Left cardiac atrium (tissue), 4 donors: ENCODE measurements at places on chromosomes 3 and 15.

DNA sequence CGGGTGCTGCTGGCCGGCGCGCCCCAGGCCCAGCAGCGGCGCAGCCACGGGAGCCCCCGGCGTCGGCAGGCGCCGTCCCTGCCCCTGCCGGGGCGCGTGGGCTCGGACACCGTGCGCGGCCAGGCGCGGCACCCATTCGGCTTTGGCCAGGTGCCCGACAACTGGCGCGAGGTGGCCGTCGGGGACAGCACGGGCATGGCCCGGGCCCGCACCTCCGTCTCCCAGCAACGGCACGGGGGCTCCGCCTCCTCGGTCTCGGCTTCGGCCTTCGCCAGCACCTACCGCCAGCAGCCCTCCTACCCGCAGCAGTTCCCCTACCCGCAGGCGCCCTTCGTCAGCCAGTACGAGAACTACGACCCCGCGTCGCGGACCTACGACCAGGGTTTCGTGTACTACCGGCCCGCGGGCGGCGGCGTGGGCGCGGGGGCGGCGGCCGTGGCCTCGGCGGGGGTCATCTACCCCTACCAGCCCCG, 777 bp downstream of the LOXL1 start:
- DNase-seq: peak; percentile 67

DNA sequence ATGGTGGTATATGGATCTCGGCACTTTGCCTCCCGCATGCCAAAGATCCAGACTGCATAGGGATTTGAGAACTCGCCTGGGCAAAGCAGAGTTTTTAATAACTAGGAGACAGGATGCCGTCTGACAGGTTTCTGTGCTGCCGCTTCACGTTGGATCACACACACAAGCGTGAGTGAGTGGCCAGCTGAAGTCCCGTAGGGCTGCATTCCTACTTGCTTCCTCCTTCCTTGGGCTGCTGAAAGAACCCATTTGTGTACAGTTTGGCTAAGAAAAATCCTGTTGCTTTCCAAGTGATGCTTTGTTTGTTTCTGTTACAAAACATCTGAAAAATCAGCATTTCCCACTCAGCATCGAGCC, 604.3 kb upstream of the CFAP20DC start:
- no peak for DNase-seq

- no peak for DNase-seq
Measured at GRCh38 chr15:74468341-74469032, 7.5 kb upstream of the UBL7 start.

DNA sequence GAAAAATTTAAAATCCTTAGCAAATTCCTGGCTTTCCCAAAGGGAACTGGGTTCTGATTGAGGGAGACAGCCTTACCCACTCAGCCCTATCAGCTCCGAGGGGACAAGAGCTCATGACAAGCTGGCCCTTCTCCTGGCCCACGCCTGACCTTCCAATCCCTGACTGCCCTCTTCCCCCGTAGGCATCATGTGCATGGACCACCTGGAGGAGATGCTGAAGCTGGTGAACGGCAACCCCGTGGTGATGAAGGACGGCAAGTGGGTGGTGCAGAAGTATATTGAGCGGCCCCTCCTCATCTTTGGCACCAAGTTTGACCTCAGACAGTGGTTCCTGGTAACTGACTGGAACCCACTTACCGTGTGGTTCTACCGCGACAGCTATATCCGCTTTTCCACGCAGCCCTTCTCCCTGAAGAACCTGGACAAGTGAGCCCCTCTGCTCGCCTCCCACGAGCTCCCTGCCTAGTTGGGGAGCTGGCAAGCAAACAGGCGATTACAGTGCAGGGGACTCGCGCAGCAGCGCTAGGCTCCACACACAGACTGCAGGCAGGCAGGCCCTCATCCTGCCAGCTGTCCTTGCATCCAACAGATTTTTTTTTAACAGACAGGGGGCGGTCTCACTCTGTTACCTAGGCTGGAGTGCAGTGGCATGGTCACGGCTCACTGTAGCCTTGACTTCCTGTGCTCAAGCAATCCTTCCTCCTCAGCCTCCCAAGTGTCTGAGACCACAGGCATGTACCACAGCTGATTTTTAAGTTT, 16.8 kb downstream of the RPUSD3 start:
- no peak for DNase-seq

DNA sequence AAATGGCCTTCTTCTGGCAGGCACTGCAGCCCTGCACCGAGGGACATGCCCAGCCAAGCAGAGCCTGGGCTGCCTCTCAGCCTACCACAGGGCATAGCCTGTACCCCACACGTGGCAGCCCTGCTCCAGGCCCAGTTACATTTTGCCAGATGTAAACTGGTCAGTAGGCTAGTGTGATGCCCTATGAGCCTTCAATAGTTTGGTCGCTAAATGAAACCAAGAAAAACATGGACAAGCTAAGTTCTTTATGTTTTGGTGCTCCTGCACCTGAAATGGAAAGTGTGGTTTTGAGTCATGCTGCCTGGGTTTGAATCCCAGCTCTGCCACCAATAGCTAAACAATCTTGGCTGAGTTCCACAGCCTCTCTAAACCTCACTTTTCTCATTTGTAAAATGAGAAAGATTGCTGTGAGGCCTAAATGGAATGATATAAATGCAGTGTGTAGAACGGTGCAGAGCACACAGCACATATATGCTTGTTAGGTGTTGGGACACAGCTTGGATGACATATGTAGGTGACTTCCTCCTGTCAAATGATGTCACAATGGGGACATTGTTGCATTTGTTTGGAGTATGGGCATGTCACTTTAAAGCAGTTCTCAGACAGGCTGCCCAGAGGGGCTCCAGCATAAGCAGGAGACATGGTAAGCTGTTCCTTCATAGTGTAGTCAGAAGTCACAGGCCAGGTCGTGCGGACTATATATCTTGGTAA, 57.4 kb downstream of the ZBTB38 start:
- DNase-seq: no peak

- no peak for DNase-seq
Measured at GRCh38 chr3:44455318-44455717, 22.2 kb downstream of the ZNF445 start.

- no peak for DNase-seq
Measured at GRCh38 chr15:74723754-74724334, 1.5 kb downstream of the CYP1A1 start.
